ENCODE measurements at places on chromosomes 7 and 10. TPM values are rescaled to one million over a fixed set of nuclear protein-coding genes. Genes with fewer than 3 reads are reported as not detected.

DNA sequence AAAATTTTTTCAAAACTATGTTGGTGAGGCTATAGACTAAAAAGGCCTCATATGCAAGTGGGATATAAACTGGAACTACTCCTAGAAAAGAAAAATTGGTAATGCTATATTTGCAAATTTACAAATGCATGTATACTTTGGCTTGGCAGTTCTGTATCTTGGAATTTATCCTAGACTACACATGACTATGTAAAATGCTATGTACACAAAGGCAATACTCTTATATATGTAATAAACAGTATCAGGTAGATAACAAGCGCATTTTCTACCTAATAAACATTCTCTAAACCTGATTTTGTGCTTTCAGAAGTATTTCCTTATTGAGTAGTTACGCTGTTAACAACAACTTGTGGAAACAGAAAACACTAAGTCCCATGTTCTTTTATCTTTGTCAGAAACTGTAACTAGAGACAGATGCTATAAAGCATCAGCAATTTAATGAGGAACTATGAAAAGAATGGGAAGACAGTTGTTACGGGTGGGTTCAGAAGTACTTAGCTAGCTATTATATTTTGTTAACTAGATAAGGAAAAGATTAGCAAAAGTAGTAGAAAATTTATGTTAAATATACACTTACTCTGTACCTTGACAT lies 107.8 kb downstream of the ARHGAP12 start:
- H3K27ac ChIP-seq = no peak overlapping the region
- H3K27me3 ChIP-seq = no peaks in the 10 kb centered on the region
- H3K4me3 ChIP-seq = no peak overlapping the region
- DNase-seq = no peak

Gene OPN4
- not detected for total RNA-seq

Gene AGR3
- not detected for total RNA-seq

DNA sequence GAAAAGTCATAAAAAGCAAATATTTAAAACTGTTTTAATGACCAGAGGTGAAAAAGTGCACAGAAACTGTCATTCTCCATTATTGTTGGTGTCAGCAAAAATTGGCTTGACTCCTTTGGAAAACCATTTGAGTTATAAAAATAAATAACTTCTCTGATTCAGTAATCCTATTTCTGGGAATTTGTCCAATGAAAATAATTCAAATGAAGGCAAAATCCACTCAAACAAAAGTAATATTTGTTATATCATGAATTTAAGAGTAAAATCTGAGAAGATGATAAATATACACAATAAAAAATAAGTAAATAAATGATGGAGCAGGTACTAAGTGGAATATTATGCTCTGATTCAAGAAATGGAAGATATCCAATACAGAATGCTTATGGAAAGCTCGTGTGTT lies 326.6 kb upstream of the KLF6 start:
- H3K36me3 ChIP-seq = no peaks in the 10 kb centered on the region
- H3K27ac ChIP-seq = no peak overlapping the region
- DNase-seq = no peak
- H3K4me3 ChIP-seq = no peak overlapping the region
- no peaks in the 10 kb centered on the region for H3K4me1 ChIP-seq

- no peak overlapping the region for H3K27ac ChIP-seq
- H3K36me3 ChIP-seq = no peaks in the 10 kb centered on the region
- no peaks in the 10 kb centered on the region for H3K27me3 ChIP-seq
Observed at GRCh38 chr7:90250601-90251303, 5.8 kb downstream of the CFAP69 start.

DNA sequence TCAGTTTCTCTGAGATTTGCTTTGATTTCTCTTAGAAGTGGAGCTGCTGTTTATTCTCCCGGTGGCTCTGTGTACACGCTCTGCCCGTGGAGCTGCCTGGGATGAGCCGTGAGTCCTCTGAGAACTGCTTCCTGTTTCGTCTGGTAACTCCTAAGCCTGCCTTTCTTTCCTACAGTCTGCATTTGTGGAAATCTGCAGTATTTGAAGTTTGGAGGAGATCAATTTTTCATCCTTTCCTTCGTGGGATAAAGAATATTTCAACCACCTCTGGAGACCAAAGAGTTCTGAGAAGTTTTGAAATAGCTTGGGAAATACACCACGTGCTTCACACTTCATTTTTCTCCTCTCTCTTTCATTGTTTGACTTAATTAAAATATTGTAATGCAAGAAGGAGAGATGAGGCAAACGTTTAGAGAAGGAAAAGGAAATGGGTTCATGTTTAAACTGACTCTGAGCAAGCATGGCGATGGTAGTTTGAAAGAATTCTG lies 311.9 kb downstream of the LRMDA start:
- H3K27me3 ChIP-seq = peaks cover 6% of the 10 kb centered on the region
- H3K27ac ChIP-seq = no peak overlapping the region
- no peaks in the 10 kb centered on the region for H3K4me1 ChIP-seq
- DNase-seq = no peak

GRCh38 chr10:123784646-123785045 lies 107.0 kb downstream of the CPXM2 start:
- no peak for DNase-seq
- H3K27me3 ChIP-seq = peaks cover 34% of the 10 kb centered on the region
- no peak overlapping the region for H3K4me3 ChIP-seq
- no peaks in the 10 kb centered on the region for H3K36me3 ChIP-seq

Gene GRID2IP
- 0.13 TPM for total RNA-seq
